GM23338 (cell line): ENCODE measurements at places on chromosomes 7 and 10.

DNA sequence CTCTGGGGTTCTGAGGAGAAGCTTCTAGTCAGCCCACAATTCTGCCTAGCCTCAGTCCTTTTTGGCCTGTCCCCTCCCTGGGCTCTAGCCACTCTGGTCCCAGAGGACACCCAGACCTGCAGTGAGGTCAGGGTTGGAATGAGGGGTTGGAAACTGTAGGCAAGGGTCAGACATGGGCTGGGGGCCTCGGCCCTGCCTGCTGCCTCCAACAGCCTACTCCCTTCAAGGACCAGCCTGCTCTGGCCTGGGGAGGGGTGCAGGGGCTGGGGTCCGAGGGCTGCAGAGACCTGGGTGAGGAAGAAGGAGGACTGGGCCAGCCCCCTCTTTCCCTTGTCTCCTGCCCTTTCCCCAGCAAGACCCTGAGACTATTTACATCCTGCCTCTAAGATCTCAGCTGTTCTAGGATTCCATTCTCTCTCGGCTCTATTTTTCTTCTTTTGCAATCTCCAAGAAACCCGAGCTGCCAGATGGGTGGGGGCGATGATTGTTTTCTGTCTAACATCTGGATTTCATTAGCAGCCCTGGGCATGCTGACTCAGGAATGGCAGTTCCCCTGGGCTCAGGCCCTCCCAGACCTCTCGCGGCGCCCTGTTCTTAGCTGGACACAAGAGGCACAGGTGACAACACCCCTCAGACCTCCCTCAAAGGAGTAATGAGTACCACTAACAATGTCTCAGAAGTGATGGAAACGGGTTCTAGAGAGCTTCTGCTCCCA lies 23.1 kb downstream of the ZCCHC24 start:
- no peak for DNase-seq

DNA sequence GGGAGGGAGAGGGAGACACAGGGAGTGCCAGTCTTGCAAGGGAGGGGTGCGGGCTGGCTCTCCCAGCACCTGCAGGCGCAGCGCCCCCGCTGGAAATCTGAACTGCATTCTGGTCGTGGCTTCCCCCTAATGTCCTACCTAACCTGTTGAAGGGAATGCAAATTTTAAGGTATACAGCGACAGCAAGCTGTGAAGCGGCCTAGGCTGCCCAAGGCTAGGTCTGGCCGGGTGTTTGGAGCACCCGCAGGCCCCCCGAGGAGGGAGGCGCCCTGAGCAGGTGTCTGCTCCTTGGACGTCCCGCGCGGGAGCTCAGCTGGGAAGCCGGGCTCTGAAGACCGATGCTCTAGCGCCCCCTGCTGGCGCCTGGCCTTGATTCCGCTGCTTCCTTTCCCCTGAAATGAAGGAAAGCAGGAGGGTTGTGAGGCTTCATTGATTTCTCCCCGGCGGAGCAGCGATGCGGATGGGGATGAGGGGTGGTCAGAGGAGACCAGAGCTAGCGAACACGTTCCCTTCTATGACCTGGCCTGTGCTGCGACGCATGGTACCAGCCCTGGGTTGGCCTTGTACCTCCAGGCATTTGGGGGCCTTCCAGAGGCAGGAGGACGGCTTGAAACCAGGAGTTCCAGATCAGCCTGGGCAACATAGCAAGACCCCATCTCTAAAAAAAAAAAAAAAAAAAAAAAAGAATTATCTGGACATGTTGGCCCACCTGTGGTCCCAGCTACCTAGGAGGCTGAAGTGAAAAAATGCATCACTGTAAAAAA lies 601.3 kb downstream of the GALNT17 start:
- DNase-seq: peak; percentile 98

GRCh38 chr10:70337201-70337651 lies 45.2 kb downstream of the LRRC20 start:
- DNase-seq: peak; percentile 16

- no peak for DNase-seq
Observed at GRCh38 chr7:32943252-32944030, 13.8 kb upstream of the FKBP9 start.

- no peak for DNase-seq
Observed at GRCh38 chr10:132471125-132471451, 66.5 kb upstream of the INPP5A start.

GRCh38 chr10:74292871-74293427 lies 141.9 kb downstream of the ADK start:
- DNase-seq: no peak
